HFFc6 (cell line): ENCODE measurements at places on chromosomes 4 and X. TPM values are rescaled to one million over a fixed set of nuclear protein-coding genes. Genes with fewer than 3 reads are reported as not detected.

GRCh38 chrX:136497556-136498052 lies at the start of gene HTATSF1:
TSS of gene HTATSF1 (plus strand) at chrX:136497592. CDS start at chrX:136497685, 93 bp downstream.
- DNase-seq, result no peak
- no peaks in the 10 kb centered on the region for H3K36me3 ChIP-seq
- peaks cover 11% of the 10 kb centered on the region; the same call in 1 of the 2 replicates for H3K4me1 ChIP-seq
- peak within 1 kb of the TSS; percentile 94 for H3K4me3 ChIP-seq
- H3K27me3 ChIP-seq, result no peaks in the 10 kb centered on the region
- H3K27ac ChIP-seq, result peak within 1 kb of the TSS; percentile 91

- H3K4me1 ChIP-seq, result no peaks in the 10 kb centered on the region
- no peak for DNase-seq
- no peaks in the 10 kb centered on the region for H3K27me3 ChIP-seq
- H3K36me3 ChIP-seq, result no peaks in the 10 kb centered on the region; the same call in 1 of the 2 replicates
- H3K4me3 ChIP-seq, result no peak overlapping the region
- H3K27ac ChIP-seq, result no peak overlapping the region
These were observed 1048.4 kb downstream of the NLGN4X start for GRCh38 chrX:5180135-5180741.

- no peak overlapping the region for H3K4me3 ChIP-seq
- H3K27ac ChIP-seq, result no peak overlapping the region
- DNase-seq, result no peak
- H3K4me1 ChIP-seq, result no peaks in the 10 kb centered on the region
- H3K27me3 ChIP-seq, result no peaks in the 10 kb centered on the region; the same call in none of the 2 replicates
These were observed 308.8 kb downstream of the ZNF674 start for GRCh38 chrX:46236411-46236810.

DNA sequence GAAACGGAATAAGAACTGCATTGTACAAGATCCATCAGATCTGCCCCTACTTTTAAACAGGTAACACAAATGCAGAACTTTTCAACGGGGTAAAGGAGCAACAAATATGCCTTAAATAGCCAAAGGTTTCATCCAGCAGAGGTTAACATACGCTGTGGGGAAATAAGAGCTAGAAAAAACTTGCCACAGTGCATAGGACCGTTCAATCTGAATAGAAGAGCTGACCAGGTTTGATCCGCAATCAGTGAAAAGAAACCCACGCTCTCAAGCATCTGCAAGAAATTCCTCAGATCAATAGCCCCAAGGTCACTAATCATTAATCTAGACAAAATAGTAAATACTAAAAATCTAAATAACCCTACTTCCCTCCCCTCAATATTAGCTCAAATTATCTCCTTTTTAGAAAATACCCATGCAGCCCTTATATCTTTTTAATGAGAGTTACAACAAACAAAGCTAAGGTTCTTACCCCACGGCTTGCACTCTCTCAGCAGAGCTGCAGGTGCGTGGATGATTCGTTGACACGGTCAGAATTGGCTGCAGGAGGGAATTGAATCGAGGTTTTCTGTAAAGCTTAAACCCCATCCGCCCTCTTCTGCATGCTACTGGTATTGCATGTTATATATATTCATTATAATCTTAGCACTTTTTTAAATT lies at the start of gene TLR10:
TSS of gene TLR10 (minus strand) at position 539 of the 657 bp plus-strand sequence. CDS start 7,400 bp downstream, outside the sequence.
- peaks cover 15% of the 10 kb centered on the region for H3K27me3 ChIP-seq
- no peak within 1 kb of the TSS for H3K4me3 ChIP-seq
- no peak for DNase-seq
- H3K4me1 ChIP-seq, result no peaks in the 10 kb centered on the region
- H3K27ac ChIP-seq, result no peak within 1 kb of the TSS

- no peaks in the 10 kb centered on the region for H3K36me3 ChIP-seq
- H3K27me3 ChIP-seq, result no peaks in the 10 kb centered on the region
- H3K4me3 ChIP-seq, result no peak overlapping the region
- no peak overlapping the region for H3K27ac ChIP-seq
- peaks cover 13% of the 10 kb centered on the region for H3K4me1 ChIP-seq
- DNase-seq, result no peak
These were observed 5.2 kb downstream of the MAP9 start for GRCh38 chr4:155371432-155372043.

GRCh38 chrX:24241822-24242648 lies 71.8 kb downstream of the SUPT20HL2 start:
- no peaks in the 10 kb centered on the region for H3K36me3 ChIP-seq
- no peak overlapping the region for H3K27ac ChIP-seq
- DNase-seq, result no peak
- peaks cover 47% of the 10 kb centered on the region for H3K4me1 ChIP-seq

GRCh38 chrX:4004822-4005221 lies 291.4 kb upstream of the PRKX start:
- no peaks in the 10 kb centered on the region for H3K36me3 ChIP-seq
- no peak overlapping the region for H3K4me3 ChIP-seq
- no peaks in the 10 kb centered on the region for H3K27me3 ChIP-seq
- DNase-seq, result no peak
- no peaks in the 10 kb centered on the region for H3K4me1 ChIP-seq
- no peak overlapping the region for H3K27ac ChIP-seq

- no peaks in the 10 kb centered on the region for H3K4me1 ChIP-seq
- DNase-seq, result no peak
- no peak overlapping the region for H3K4me3 ChIP-seq
- no peak overlapping the region for H3K27ac ChIP-seq
- no peaks in the 10 kb centered on the region; the same call in 1 of the 2 replicates for H3K27me3 ChIP-seq
These were observed 19.7 kb upstream of the PNPLA4 start for GRCh38 chrX:7946960-7947359.

GRCh38 chr4:173450281-173450680 lies 51.4 kb upstream of the SCRG1 start:
- H3K27ac ChIP-seq, result no peak overlapping the region
- H3K4me3 ChIP-seq, result no peak overlapping the region
- H3K27me3 ChIP-seq, result peaks cover 23% of the 10 kb centered on the region
- H3K4me1 ChIP-seq, result peaks cover 12% of the 10 kb centered on the region
- H3K36me3 ChIP-seq, result 0 out of 2 replicates have a peak, but pooled peaks cover 3% of the 10 kb centered on the region
- no peak for DNase-seq

DNA sequence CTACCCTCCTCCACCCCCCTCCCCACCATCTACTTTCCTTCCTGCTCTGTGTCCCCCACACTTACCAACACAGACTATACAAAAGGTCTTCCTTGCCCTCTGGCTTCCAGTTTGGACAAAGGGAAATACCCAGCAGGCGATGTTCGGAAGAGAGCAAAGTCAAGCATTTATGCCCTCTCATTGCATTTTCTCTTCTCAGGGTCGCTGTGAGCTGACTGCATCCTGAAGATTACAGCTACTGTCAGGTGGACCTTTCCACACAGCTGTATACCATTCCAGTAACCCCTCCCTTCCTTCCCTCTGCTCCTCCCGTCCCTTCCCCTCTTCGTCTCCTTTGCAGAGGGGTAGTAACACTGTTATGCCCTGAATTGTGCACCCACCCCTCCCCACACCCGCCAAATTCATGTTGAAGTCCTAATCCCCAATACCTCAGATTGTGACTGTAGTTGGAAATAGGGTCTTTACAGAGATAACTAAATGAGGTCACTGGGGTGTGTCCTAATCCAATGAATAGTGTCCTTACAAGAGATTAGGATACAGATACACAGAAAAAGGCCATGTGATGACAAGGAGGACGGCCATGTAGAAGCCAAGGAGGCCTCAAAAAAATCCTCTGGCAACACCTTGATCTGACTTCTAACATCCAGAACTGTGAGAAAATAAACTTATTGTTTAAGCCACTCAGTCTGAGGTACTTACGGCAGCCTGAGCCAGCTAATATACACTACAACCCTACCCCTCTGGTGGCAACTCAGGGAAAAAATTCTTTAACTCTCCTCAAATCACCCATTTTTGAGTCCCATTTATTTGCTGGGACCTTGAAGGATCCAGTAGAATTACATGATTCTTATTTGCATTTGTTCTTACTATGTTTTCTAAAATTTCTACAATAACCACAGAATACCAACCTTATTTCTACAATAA lies 11.7 kb downstream of the MORF4L2 start:
- H3K27me3 ChIP-seq, result no peaks in the 10 kb centered on the region; the same call in 1 of the 2 replicates
- peaks cover 43% of the 10 kb centered on the region for H3K4me1 ChIP-seq
- no peak overlapping the region for H3K4me3 ChIP-seq
- peak overlapping the region; percentile 60 for H3K27ac ChIP-seq

DNA sequence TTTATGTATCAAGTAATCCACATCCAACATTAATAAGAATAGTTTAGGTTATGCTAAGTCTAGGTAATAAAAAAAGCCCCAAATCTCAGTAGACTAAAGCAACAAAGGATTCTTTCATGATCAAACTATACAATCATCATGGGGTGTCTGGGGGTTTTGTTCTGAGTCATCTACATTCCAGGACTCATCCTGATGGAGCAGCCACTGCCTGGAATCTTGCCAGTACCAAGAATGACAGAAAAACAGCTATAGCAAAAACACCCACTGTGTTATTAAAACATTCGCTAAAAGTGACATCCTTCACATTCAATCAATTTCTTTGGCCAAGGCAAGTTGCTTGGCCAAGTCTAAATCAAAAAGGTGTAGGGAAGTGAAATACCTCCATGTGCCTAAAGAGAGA lies 3.9 kb upstream of the ARHGEF38 start:
- H3K27ac ChIP-seq, result no peak overlapping the region
- H3K36me3 ChIP-seq, result no peaks in the 10 kb centered on the region
- no peaks in the 10 kb centered on the region for H3K27me3 ChIP-seq
- H3K4me1 ChIP-seq, result peaks cover 4% of the 10 kb centered on the region; the same call in 1 of the 2 replicates
- DNase-seq, result no peak

- no peak for DNase-seq
- no peak overlapping the region for H3K27ac ChIP-seq
- H3K36me3 ChIP-seq, result no peaks in the 10 kb centered on the region
These were observed 4.2 kb downstream of the TLL1 start for GRCh38 chr4:165877286-165877685.

- no peak for DNase-seq
- no peak overlapping the region for H3K4me3 ChIP-seq
- H3K27me3 ChIP-seq, result no peaks in the 10 kb centered on the region; the same call in 1 of the 2 replicates
- H3K27ac ChIP-seq, result no peak overlapping the region
- H3K4me1 ChIP-seq, result no peaks in the 10 kb centered on the region
These were observed 330.1 kb upstream of the HAND2 start for GRCh38 chr4:173860094-173860493.

DNA sequence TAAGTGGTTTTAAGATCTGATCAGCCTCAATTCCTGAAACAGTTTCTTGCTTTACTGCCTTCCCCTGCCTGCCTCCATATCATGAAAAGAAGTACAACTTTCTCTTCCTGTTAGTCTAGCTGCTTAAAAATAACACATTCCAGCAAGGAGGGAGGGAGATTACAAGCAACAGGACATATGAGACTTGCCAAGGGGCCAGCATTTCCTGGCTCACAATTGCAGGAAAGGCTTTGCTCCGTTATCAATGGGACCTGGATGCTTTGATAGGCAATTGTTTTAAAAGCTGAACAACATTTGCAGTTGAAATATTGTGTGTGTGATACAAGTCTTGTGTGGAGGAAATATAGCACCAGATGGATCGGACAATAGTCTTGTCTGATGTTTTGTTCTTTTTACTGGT lies 425.0 kb downstream of the FAT4 start:
- H3K36me3 ChIP-seq, result peaks cover 10% of the 10 kb centered on the region
- peaks cover 45% of the 10 kb centered on the region for H3K4me1 ChIP-seq
- no peak overlapping the region; the same call in 1 of the 2 replicates for H3K4me3 ChIP-seq
- no peak for DNase-seq
- peak overlapping the region; percentile 46 for H3K27ac ChIP-seq

GRCh38 chr4:124777007-124777406 lies 64.5 kb upstream of the ANKRD50 start:
- peaks cover 6% of the 10 kb centered on the region; the same call in 1 of the 2 replicates for H3K4me1 ChIP-seq
- H3K27ac ChIP-seq, result no peak overlapping the region
- H3K36me3 ChIP-seq, result no peaks in the 10 kb centered on the region
- H3K4me3 ChIP-seq, result no peak overlapping the region
- no peak for DNase-seq
- H3K27me3 ChIP-seq, result no peaks in the 10 kb centered on the region

- no peaks in the 10 kb centered on the region; the same call in 1 of the 2 replicates for H3K27me3 ChIP-seq
- H3K4me3 ChIP-seq, result no peak overlapping the region
- H3K36me3 ChIP-seq, result no peaks in the 10 kb centered on the region
- H3K4me1 ChIP-seq, result no peaks in the 10 kb centered on the region
These were observed 136.0 kb downstream of the GABRB1 start for GRCh38 chr4:47167081-47168035.

DNA sequence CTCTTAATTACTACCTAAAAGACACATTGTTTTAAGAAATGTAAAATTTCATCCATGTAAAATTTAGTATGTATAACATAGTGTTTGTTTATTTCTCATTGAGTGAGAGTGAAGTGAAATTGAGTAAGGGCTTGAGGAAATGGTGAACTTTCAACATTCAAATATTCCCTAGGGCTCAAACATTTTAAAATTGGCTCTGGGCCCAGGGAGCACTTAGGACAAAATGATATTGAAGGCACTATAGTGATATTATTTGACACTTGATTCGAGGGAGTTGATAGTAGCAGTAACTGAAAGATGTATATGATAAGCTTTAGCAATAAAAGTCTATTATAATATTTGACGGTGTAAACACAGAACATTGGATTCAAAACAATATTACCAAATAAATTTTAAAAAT lies 1244.0 kb upstream of the TENM3 start:
- 0 out of 2 replicates have a peak, but pooled peaks cover 3% of the 10 kb centered on the region for H3K27me3 ChIP-seq
- no peak overlapping the region for H3K4me3 ChIP-seq
- no peak for DNase-seq
- no peaks in the 10 kb centered on the region for H3K36me3 ChIP-seq
- H3K4me1 ChIP-seq, result no peaks in the 10 kb centered on the region

DNA sequence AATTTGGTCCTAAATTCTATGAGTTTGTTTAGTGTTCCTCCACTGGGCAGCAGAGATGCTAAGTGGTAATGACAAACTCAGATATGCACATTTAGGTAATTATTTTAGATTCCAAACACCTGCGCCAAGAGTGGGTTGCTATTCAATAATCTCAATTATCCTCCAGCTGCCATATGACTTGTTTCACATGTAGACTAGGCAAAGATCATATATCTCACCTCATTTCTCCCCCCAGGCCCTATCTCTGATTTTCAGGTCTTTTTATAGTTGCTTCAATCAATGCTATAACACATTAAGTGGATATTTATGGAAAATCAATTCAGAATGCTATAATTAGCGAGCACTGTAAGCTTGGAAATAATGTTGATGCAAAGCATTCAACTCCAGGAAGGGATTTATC lies 217.6 kb downstream of the KCTD8 start:
- no peak overlapping the region for H3K4me3 ChIP-seq
- H3K27ac ChIP-seq, result no peak overlapping the region
- no peak for DNase-seq
- H3K36me3 ChIP-seq, result no peaks in the 10 kb centered on the region; the same call in 1 of the 2 replicates

DNA sequence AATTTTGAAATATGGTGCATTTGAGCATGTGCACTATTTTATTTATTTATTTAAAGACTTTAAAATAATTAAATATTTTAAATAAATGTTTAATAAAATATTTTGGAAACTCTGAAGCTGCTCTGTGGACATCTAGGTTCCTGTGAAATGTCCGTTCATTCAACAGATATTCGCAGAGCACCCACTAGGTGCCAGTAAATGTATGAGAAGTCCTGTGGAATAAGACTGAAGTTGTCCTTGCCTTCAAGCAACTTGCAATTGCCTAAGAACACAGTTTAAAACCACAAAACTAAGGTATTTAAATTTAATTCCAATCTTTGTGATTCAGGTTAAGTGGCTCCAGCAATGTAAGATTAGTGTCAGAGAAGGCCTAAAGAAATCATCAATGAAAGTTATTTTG lies 306.7 kb downstream of the GBA3 start:
- H3K4me3 ChIP-seq, result no peak overlapping the region
- no peak for DNase-seq
- H3K36me3 ChIP-seq, result no peaks in the 10 kb centered on the region
- no peak overlapping the region for H3K27ac ChIP-seq
- no peaks in the 10 kb centered on the region for H3K4me1 ChIP-seq
- H3K27me3 ChIP-seq, result no peaks in the 10 kb centered on the region; the same call in 1 of the 2 replicates

TAF7L gene
- total RNA-seq, result 0.26 to 0.60 TPM (median 0.57 TPM) in 3 replicates

MAGEA6 gene
- not detected in 3 replicates for total RNA-seq

AFF1 gene
- total RNA-seq, result 31.1 to 37.6 TPM (median 34.5 TPM) in 3 replicates

FOXR2 gene
- not detected in 2 replicates for total RNA-seq

SLC6A14 gene
- total RNA-seq, result not detected in 3 replicates

PPP1R2C gene
- not detected in 3 replicates for total RNA-seq
